Stomach (tissue), 19 donors: ENCODE measurements at places on chromosomes 2 and 18.

DNA sequence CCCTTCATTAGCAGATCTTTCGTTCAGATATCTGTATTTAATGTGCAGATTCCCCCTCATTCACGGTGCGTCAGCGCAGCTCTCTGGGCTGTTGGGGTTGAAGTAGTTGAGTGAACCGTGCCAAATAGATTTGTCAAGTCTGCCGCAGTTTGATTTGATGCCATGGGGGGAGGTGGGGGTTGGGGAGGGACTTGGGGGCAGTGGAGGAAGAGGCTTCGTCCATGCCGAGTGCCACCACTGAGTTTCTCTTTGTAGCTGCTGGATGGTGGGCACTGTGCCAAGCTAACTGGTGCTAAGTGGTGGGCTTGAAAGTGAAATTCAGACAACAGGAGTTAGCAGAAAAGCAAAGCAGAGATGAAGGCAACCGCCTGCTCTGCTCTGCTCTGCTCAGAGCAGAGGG is 47.9 kb downstream of the NRP2 start:
- H3K27ac ChIP-seq, result peak overlapping the region; percentile 34
- peaks cover 93% of the 10 kb centered on the region for H3K4me1 ChIP-seq
- H3K36me3 ChIP-seq, result peaks cover 44% of the 10 kb centered on the region
- H3K27me3 ChIP-seq, result no peaks in the 10 kb centered on the region
- DNase-seq, result peak; percentile 67
- no peak overlapping the region for H3K4me3 ChIP-seq

DNA sequence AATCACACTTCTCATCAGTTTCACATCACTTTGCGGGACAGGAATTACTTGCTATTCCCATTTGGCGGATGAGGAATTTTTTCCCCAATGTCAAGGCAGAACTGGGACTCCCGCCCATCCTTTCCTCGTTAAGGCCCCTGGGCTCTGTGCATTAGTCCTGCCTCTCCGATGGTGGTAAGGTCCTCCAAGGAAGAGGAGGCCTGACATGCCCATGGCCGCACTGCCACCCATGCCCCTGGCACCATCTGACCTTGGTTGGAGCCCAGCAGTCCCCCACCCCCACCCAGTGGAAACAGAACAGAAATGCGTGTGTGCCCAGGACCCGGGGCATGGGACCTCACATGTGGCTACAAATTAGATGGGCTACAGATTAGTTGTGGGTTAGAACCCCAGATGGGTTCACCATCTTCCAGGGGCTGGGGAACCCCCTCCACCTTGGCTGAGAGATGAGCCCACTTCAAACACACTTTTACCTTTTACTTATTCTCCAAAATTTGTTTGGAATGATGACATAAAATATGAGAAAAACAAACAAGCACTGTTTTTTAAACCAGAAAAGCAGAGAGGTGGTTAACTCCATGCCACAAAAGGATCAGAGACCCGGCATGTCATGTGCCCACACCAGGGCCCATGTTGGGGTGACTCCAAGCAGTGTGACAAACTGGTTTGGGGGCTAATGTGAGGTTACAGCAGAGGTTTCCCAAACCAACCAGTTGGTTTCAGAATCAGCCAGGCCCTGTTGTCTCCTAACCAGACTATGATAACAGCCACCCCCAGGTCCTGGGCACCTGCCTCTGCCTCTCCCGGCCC is 11.0 kb upstream of the DUSP2 start:
- no peak overlapping the region for H3K4me3 ChIP-seq
- DNase-seq, result no peak
- no peak overlapping the region for H3K27ac ChIP-seq
- no peaks in the 10 kb centered on the region for H3K27me3 ChIP-seq
- no peaks in the 10 kb centered on the region for H3K36me3 ChIP-seq

DNA sequence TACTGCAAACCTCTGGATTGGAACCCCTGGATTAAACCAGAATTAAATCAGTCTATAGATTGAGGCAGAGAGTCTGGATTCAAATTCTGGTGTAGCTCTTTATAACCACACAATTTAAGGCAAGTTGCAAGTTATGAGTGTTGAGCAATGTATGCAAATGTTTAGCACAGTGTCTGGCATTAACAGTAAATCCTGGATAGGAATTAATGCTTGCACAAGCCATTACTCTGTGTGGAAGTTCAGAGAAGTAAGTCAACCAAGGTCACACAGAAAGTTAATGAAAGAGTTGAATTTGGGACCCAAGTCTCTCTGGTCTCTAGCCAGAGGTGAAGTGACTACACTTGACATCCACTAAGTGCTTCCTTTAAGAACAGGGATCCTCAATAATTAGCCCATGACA is 2.0 kb upstream of the MARCO start:
- no peaks in the 10 kb centered on the region for H3K4me1 ChIP-seq
- no peak overlapping the region for H3K4me3 ChIP-seq
- no peak for DNase-seq
- no peaks in the 10 kb centered on the region for H3K27me3 ChIP-seq
- H3K36me3 ChIP-seq, result no peaks in the 10 kb centered on the region

- no peaks in the 10 kb centered on the region for H3K27me3 ChIP-seq
- no peaks in the 10 kb centered on the region for H3K4me1 ChIP-seq
- no peak overlapping the region for H3K27ac ChIP-seq
- DNase-seq, result peak; percentile 21
These were observed 44.6 kb downstream of the INHBB start for GRCh38 chr2:120390381-120391055.
